ENCODE measurements at places on chromosomes 5 and 9. TPM values are rescaled to one million over a fixed set of nuclear protein-coding genes. Genes with fewer than 3 reads are reported as not detected.

- DNase-seq, result no peak
These were observed 1.3 kb downstream of the OR2S2 start for GRCh38 chr9:35956651-35957050.

DNA sequence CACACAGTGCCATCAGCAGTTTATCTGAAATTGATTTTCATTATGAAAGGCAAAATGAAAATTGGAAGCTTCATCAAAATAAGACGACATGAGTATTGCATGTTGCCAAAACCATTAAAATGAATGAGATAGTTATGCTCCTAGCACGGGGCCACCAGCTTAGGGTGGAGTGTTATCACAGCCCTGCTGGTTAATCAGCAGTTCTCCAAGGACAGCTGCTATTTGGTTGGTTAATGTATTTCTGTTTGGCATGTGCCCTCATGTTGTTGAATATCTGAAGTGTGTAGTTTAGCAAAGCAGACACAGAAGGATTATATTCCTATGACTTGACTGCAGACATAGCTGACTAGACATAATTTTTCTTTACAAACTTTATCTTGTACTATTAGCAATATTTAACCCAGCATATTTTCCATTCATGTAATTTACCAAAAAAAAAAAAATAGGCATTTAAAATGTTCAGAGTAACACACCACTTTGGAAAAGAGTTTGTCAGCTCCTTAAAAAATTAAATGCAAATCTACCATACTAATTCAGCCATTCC, 98.6 kb upstream of the PIK3R1 start:
- no peak for DNase-seq

- no peak for DNase-seq
These were observed 621.7 kb upstream of the NUDT12 start for GRCh38 chr5:104184264-104184663.

DNA sequence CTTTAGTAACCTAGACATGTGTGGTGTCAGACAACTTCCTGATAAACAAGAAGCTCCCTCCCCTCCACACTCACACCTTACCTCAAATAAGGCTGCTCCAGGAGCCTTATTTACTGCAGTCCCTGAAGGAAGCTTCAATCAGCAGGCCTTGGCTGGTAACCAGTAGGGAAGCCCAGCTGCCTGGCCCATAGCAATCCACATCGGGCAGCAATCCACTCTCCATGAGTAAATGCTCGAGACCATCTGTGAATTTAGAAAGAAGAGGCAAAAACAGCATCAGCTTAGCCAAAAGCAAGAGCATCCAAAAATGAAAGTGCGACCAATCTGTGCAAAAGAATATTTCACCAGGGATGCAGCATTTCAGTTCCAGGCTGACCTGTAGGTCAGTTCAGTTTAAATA, 213.3 kb upstream of the TUSC1 start:
- DNase-seq, result no peak

GRM6 gene
- total RNA-seq, result not detected

NOXA1 gene
- 6.5 TPM for total RNA-seq

DNA sequence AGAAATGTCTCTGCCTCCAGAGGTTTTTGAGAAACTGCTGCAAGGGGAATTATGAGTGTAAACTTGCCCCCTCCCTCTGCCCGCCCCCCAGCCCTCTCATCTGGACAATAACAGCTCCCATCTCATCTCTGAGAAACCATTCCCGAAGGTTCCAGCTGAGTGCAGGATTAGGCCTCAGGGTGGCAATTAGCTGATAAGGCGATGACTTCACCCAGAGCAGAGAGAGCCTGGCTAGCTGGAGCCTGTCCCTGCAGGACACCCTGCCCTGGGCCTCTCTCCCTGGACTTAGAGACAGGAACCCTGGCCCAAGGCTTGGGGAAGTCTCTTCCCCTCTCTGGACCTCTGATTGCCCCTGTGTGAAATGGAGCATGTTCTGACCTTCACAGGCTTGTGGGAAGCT, 45.7 kb upstream of the HAND1 start:
- DNase-seq, result peak; percentile 55

DNA sequence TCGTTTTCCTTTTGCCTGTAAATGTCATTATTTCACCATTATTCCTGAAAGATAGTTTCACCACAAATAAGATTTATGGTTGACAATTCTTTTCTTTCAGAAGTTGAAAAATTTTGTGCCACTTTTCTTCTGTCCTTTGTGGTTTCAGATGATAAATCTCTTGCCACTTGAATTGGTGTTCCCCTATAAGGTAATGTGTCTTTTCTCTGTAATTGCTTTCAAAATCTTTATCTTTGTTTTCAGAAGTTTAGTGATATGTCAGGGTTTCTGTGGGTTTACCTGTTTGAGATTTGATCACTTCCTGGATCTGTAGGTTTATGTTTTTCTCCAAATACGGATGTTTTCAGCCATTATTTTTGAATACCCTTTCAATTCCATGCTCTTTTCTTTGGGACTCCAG, 14.6 kb downstream of the RASA1 start:
- DNase-seq, result no peak

ZNF483 gene
- total RNA-seq, result 8.7 TPM

DNA sequence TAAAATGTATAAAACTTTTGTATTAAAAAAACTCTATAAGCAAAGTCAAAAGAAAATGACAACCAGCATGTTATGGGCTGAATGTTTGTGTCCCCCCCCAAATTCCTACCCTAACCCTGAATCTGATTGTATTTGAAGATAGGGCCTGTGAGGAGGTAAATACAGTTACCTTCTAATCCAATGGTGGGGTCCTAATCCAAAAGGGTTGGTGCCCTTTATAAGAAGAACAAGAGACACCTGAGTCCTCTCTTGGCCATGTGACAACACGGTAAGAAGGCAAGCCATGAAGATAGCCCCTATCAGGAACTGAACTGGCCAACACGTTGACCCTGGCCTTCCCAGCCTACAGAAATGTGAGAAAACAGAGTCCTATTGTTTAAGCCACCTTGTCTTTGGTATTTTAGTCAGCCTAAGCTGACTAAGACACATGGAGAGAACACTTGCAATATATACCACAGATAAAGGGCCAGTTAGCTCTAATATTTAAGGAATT, 49.7 kb upstream of the AKNA start:
- no peak for DNase-seq

DNA sequence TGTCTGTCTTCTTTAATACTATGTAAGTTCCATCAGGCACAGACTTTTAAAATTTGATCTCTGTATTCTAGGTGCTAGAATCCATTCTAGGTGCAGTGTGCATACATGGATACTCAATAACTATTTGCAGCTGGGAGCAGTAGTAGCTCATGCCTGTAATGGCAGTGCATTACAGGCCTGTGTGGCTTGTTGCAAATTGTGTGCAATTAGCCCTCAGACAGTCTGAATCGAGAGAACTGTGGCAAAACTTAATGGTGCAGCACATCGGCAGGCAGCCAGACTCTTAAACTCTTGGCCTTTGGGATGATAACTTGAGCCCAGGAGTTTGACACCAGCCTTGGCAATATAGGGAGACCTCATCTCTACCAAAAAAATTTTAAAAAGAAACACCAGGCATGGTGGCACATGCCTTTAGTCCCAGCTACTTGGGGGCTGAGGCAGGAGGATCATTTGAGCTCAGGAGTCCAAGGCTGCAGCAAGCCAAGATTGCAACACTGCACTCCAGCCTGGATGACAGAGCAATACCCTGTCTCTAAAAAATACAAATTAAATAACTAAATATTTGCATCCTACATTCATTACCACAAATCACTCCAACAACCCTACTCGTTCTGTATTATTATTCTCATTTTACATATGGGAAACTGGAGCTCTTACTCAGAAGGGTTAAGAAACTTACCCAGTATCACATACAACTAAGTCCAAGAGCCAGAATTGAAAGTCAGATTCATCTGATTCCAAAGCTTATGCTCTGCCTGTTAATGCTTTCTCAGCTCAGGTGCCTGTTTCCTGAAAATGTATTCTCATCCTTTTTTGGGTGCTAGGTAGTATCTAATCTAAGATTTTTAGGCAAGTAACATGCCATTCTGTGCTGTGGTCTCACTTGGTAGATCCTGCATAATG, 30.1 kb downstream of the PRKACG start:
- no peak for DNase-seq

GRCh38 chr9:115914291-115914690, 239.3 kb upstream of the PAPPA start:
- DNase-seq, result no peak

- DNase-seq, result no peak
These were observed 126.7 kb downstream of the PRKACG start for GRCh38 chr9:68887232-68887631.

- no peak for DNase-seq
These were observed 15.7 kb upstream of the TBC1D9B start for GRCh38 chr5:179923436-179923835.

DNA sequence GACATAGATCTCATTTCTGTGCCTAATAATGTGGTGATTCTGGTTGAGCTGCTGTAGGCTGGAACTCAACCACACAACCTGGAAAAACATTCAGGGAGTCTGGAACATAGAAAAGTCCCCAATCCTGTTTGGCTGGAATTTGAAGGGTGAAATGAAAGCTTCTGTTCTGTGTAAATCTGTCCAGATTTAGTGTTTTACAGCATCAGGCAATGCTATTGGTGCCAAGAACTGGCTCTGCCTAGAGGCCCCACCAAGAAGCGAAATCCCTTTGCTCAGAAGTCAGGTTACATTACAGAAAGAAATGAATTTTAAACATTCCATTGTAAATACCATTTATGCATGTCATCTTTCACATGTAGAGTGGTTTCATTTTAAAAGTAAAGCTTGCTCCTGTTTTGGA, 56.3 kb downstream of the TMEM174 start:
- no peak for DNase-seq

GRCh38 chr5:142861011-142861410, 90.8 kb downstream of the ARHGAP26 start:
- DNase-seq, result no peak

- no peak for DNase-seq
These were observed 16.2 kb downstream of the FAM169A start for GRCh38 chr5:74850030-74850429.

GRCh38 chr5:141875022-141875740, 3.0 kb downstream of the PCDH1 start:
- DNase-seq, result no peak

DNA sequence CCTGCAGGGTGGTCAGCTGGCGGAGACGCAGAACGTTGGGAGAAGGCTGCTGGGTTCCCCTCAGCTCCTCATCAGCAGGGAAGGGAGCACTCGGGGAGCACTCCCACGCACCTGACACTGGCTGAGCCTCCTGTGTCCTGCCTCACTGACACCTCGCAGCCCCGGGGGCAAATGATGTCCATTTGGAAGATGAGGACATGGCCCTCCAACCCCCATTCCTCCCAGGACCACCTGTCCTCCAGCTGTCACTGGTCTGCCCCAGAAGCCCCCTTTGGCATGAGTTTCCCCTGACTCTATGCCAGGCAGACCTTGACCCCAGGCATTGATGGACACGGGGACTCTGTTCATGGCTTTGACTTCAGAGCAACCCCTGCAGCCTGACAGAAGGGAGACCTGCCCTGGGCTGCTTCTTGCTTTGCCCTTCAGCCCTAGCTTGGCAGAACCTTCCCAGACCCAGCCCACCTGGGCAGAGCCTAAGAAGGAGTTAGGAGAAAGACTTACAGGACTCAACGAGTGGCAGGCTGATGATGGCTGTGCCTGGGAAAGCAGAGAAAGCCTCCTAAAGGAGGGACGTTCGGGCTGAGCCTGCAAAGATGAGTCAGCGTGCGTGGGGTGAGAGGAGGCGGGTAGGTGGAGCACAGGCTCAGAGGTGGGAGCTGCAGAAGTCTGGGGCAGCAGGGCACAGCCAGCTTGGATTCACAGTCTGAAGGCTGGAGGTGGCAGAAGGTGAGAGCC, 90.6 kb downstream of the LMX1B start:
- DNase-seq, result peak; percentile 66

GRCh38 chr5:17150531-17150930, 66.9 kb upstream of the BASP1 start:
- DNase-seq, result no peak

DNA sequence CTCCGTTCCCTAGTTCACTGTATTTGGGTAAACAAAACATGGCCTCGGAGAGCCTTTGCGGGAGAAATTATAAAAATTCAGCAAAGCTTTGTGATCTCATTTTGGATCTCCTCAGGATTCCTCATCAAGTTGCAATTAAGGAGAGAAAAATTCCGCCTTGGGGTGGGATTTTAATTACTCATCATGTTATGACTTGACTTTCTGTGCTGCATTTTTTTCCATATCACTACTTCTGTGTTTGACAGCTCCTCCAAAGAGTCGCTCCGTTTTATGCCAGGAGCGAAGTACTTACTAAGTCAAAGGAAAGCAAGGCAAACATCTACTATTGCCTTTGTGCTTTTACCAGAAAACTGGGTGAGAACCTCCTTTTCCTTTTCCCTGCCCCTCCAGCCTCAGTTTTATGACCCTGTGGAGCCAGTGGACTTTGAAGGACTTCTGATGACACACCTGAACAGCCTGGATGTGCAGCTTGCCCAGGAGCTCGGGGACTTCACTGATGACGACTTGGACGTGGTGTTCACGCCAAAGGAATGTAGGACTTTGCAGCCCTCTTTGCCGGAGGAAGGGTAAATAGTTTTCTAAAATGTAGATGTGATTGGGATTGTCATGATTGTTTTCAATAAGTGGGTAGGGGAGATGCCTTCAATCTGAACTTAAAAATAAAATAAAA, 71.5 kb downstream of the DOCK8 start:
- DNase-seq, result no peak

DNA sequence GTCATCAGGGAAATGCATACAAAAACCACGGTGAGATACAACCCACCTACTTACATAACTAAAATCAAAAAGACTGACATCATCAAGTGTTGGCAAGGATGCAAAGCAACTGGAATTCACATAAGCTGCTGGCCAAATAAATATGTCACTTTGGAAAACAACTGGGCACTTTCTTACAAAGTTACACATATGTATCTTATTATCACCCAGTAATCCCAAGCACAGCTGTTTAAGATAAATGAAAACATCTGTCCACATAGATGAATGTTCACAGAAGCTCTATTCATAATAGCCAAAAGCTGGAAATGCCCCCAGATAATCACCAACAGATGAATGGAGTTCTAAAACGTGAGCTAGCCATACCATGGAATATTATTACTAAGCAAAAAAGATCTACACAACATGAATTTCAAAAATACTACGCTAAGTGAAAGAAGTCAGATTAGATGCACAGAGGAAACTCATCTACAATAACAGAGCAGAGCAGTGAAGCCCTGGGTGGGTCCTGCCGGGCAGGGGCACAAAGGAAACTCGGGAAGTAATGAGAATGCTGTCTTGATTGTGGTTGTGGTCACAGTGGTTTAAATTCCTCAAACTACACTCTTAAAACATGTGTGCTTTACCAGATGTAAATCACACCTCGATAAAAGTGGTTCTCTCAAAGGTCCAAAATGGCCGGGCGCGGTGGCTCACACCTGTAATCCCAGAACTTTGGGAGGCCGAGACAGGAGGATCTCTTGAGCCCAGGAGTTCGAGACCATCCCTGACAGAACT, 8.5 kb downstream of the CAMSAP1 start:
- peak; percentile 1 for DNase-seq

BSPRY gene
- 10.8 TPM for total RNA-seq

PCDHA13 gene
- 2.3 TPM for total RNA-seq

DNA sequence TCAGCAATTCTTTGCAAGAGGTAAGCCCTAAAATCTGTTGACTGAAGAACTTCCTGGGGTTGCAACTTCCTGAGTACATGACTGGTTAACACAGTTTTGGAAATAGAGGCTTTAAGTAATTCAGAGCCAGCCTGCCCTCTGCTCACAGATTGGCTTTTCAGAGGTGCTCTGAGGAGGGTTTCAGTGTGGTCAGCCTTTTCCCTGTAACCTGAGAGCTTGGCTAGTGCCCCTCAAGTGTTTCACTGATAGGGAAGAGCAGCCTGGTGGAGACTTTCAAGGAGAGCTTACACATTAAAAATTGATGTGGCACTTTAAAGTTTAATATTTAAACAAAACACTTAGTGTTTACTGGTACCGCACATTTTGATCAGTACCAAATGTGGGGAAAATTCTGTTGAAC, 56.7 kb upstream of the FOXB2 start:
- DNase-seq, result no peak

GRCh38 chr9:526904-527591, 312.4 kb downstream of the DOCK8 start:
- no peak for DNase-seq

All from upper lobe of right lung (tissue), 1 donor.